Activated CD8-positive, alpha-beta memory T cell treated with anti-CD3 and anti-CD28 coated beads for 4 hours (primary cell): ENCODE measurements at places on chromosomes 12 and 14.

DNA sequence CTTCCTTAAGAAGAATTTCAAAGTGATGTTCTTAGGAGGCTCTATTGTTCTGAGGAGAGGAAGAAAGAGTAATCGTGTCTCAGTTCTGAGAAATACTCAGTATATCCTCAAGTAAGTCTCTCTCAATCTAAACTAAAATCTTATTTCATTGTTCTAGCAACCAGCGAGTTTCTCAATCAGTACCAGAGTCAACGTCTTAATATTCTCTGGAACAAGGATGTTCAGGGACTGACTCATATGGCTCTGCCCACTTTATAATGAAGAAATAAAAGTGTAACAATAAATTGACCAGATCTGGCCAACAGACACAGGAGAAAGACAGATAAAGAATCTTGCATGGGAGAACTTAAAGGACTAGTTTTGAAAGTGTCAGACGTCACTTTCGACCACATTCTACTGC lies 469.8 kb upstream of the FLRT2 start:
- no peak for DNase-seq

- DNase-seq = no peak
Measured at GRCh38 chr12:57452937-57453509, 2.1 kb upstream of the INHBE start.

- DNase-seq = peak; percentile 32
Measured at GRCh38 chr12:56593909-56594621, 36.1 kb downstream of the BAZ2A start.

DNA sequence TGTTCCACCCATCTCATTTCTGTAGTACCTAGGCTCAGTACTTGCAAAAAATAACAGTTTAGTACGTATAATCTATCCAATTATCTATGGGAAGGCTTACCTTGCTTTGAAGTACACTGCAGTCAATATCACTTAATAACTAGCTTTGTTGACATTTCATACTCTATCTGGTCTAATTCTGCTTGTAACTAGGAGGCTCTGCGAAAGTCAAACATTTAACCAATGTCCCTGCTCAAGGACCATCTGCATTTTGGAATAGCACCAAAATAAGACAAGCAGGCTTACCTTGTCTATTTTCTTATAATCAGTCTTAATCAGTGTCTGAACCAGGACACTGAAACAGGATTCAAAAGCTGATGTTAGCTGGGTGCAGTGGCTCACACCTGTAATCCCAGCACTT lies 39.9 kb downstream of the SLC25A47 start:
- no peak for DNase-seq

GRCh38 chr12:71731439-71732356 lies 23.0 kb upstream of the RAB21 start:
- DNase-seq = no peak

GRCh38 chr12:109510196-109510595 lies 32.8 kb downstream of the UBE3B start:
- no peak for DNase-seq

- no peak for DNase-seq
Measured at GRCh38 chr12:51687177-51687576, 96.1 kb downstream of the SCN8A start.

GRCh38 chr14:90042496-90043252 lies 19.1 kb upstream of the KCNK13 start:
- DNase-seq = no peak

DNA sequence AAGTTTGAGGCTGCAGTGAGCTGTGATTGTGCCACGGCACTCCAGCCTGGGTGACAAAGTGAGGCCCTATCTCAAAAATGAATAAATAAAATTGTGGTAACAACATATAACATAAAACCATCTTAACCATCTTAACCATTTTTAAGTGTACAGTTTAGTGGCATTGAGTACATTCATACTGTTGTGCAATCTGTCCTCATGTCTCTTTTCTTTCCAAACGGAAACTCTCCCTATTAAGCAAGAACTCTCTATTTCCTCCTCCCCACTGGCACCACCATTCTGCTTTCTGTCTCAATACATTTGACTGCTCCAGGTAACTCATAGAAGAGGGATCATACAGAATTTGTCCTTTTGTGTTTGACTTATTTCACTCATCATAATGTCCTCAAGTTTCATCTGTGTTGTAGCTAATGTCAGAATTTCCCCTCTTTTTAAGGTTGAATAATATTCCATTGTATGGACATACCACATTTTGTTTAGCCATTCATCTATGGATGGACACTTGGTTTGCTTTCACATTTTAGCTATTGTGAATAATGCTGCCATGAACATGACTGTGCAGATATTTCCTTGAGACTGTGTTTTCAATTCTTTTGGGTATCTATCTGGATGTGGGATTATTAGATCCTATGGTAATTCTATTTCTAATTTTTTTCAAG lies 4.4 kb upstream of the MARK3 start:
- no peak for DNase-seq

- DNase-seq = no peak
Measured at GRCh38 chr14:103313704-103314103, 20.3 kb upstream of the EIF5 start.

- DNase-seq = no peak
Measured at GRCh38 chr12:65364046-65364445, 85.6 kb downstream of the MSRB3 start.
